ENCODE measurements at places on chromosomes 6 and 20.
A peak's percentile ranks its signal among the peaks of the same experiment; 100 is the strongest.

DNA sequence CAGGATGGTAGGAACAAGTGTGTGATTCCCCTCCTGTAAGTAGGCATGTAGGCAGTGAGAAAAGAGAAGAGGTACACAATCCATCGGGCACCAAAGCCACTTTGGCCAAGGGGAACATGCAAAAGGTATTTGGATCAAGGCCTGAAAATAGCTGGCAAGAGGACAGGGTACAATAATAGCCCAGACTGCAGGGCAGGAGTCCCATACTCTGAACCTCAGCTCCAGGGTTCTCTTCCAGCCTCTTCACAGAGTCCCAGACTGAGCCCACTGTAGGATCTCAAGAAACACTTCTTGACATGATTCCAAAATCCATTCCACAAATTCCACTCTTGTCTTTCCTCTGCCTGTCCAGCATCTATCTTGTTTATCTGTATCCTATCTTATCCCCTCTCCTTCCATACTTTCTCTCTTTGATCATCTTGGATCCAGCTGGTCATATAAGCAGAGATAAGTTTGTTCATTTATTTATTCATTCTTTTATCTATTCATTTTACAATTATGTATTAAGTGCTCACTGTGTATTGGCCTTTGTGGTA is 19.7 kb downstream of the ACSS2 start:
- DNase-seq = peak; percentile 31

- peak; percentile 92 for DNase-seq
These were observed 58.8 kb downstream of the RSPO3 start for GRCh38 chr6:127177030-127177922.

DNA sequence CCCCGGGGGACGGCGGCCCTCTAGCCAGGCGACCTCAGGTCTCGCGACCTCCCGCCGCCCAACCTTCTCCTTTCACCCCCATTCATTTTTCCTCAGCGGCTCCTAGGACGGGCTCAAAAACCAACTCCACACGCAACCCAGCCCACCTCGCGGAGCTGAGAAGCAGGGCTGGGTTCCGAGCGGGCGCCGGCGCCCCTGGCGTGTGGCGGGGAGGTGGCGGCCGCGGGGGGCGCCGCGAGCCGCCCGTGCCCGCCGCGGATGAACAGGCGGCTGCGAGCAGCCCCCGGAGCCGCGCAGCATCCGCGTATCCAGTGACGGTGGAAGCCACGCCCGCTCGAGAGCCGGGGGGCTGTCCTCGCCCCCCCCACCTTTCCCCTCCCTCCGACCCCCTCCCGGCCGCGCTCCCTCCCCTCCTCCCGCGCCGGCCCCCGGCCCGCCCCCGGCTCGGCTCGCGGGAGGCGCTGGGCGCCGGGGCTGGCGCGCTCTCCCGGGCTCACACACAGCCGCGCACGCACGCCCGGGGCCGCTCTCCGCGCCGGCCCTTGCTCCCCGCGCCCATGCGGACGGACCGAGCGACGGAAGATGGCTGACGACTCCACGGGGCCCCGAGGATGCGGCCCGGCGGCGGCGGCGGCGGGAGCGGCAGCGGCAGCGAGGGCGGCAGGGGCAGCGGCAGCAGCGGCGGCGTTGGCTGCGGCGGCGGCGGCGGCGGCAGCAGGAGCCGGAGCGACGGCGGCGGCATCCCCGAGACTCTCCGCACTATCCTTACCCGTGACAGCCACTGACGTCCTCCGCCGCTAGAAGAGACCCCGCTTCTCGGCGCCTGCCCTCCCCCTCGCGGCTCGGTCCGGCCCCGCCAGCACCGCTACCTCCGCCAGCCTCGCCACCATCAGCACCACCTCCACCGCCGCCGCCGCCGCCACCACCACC is at the start of gene SOBP:
Gene SOBP (plus strand): TSS at position 482 of the 930 bp plus-strand sequence. CDS start 500 bp downstream, outside the sequence.
- DNase-seq = peak; percentile 47

DNA sequence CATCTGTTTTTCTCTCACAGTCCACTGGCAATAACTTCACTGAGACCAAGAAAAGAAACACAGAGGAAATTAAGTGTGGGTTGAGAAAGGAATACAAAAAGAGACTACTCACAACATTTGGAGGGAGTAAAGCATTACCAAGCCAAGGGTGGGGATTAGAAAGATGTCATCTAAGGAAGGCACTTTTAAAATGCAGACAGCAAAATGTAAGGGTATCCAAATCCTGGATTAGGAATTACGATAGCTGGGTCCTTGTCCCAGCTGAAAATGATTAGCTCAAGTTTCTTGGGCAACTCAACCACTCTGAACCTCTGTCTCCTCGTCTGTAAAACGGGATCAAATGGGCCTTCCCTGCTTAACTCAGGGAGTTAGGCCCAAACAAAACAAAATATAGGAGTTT is 2.2 kb downstream of the LEMD2 start:
- no peak for DNase-seq

GRCh38 chr6:160069459-160069858 is 52.2 kb upstream of the SLC22A1 start:
- DNase-seq = no peak

GRCh38 chr6:121578216-121578615 is 142.8 kb downstream of the GJA1 start:
- no peak for DNase-seq

DNA sequence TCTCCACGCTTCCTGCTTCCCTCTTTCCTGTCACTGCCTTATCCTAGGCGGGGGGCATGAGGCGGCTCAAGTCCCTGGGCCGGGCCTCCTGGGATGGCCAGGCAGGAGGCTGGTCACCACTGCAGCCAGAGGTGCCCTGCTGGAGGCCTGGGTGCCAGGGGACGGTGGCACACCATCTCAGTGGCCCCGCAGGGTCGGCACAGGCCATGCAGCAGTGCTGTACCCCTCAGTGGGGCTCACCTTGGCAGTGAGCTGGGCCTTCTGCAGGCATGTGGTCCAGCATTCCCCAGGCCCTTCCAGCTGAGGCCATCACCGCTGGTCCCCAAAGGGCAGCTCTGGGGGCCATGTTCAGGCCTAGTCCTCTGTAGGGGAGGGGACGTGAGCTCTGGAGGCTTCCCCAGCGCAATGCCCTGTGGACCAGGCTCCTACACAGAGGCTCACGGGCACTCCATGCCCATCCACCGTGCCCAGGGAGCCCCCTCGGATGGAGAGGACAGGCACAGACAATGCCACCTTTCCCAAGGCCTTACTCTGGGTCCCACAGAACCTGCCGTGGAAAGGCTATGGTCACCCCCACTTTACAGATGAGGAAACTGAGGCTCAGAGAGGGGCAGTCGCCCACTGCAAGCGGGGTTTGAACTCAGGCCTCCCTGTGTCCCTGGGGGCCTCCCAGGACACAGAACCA is 123.8 kb downstream of the TAF4 start:
- no peak for DNase-seq

GRCh38 chr6:71011871-71012371 is 55.1 kb upstream of the B3GAT2 start:
- no peak for DNase-seq

Measured in fibroblast of upper back skin (primary cell).